Fibroblast of gingiva (primary cell): ENCODE measurements at places on chromosomes 1 and 21.
A peak's percentile ranks its signal among the peaks of the same experiment; 100 is the strongest.

- DNase-seq = no peak
These were observed 171.1 kb upstream of the KLHDC7A start for GRCh38 chr1:18309552-18310155.

- DNase-seq = no peak
These were observed 266.6 kb downstream of the KAZN start for GRCh38 chr1:14865106-14865505.

DNA sequence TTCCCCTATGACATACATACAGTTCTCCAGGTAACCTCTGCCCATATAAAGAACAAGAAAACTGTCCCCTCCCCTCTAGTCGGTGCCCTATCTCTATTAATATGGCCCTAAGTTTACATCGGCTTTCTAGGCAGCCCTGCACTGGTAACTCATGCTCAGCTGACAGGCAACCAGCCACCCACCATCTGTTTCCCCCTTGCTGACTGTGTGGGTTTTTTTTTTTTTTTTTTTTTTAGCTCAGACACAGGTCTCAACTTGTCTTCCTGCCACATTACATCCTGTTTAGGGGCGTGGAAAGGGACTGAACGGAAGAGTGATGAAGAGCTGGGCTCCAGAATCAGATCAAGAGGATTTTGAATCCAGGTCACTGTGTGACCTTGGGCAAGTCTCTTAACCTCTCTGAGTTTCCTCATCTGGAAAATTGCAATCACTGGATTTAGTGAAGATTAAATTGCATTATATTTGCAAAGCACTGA, 14.0 kb downstream of the LAPTM5 start:
- DNase-seq = no peak

GRCh38 chr1:58331156-58331555, 215.4 kb downstream of the OMA1 start:
- DNase-seq = no peak

GRCh38 chr1:167200749-167201148, 19.9 kb upstream of the POU2F1 start:
- DNase-seq = no peak

- DNase-seq = no peak
These were observed 16.5 kb upstream of the SLC25A34 start for GRCh38 chr1:15719381-15720120.

DNA sequence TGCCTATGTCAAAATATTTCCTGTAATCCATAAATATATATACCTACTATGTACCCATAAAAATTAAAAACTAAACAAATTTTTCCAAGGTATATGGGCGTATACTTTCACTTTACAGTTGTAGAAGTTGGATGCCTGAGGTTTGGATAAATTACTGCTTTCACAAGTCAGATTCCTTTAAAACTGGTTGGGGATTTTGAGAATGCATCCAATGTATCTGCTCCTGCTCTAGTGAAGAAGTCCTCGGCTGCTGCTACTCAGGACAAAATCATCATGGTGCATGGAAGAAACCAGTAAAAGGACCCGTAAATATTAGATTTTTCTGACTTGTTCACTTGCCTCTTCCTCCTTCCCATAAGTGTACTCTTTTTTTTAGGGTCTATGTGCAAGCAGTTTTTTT, 841.1 kb downstream of the USP25 start:
- peak; percentile 10 for DNase-seq

DNA sequence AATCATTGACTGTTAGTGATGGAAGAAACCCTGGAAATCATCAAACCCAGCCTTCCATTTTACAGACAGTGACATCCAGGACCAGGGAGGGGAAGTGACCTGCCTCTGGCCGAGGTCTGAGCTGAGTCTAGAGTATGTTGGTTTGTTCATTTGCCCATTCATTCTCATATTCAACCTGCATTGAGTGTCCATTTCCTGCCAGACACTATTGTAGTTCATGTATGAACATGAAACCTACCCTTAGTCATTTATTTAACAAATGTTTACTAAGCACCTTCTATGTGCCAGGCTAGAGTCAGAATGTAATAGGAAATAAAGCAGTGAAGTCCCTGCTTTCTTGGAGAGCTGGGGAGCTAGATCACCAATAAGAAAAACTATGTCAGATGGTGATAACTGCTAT, 51.3 kb downstream of the KCND3 start:
- DNase-seq = no peak

GRCh38 chr1:210600421-210601159, 271.9 kb downstream of the HHAT start:
- no peak for DNase-seq

GRCh38 chr1:47181955-47182675, 7.7 kb downstream of the PDZK1IP1 start:
- DNase-seq = no peak

DNA sequence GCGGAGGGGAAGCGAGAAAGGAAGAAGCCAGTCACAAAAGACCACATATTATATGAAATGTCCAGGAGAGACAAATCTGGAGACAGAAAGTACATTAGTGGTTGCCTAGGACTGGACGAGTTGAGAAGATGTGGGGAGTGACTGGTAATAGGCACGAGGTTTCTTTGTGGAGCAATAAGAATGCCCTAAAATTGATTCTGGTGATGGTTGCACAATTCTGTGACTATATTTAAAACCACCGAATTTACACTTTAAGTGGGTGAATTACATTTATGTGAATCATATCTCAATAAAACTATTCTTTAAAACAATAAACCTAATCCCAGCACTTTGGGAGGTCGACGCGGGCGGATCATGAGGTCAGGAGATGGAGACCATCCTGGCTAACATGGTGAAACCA, 63.1 kb downstream of the ZNF281 start:
- peak; percentile 72 for DNase-seq
